ENCODE measurements at places on chromosomes 2 and 18.

- DNase-seq, result no peak
Measured at GRCh38 chr2:45614330-45614729, 3.3 kb upstream of the SRBD1 start.

DNA sequence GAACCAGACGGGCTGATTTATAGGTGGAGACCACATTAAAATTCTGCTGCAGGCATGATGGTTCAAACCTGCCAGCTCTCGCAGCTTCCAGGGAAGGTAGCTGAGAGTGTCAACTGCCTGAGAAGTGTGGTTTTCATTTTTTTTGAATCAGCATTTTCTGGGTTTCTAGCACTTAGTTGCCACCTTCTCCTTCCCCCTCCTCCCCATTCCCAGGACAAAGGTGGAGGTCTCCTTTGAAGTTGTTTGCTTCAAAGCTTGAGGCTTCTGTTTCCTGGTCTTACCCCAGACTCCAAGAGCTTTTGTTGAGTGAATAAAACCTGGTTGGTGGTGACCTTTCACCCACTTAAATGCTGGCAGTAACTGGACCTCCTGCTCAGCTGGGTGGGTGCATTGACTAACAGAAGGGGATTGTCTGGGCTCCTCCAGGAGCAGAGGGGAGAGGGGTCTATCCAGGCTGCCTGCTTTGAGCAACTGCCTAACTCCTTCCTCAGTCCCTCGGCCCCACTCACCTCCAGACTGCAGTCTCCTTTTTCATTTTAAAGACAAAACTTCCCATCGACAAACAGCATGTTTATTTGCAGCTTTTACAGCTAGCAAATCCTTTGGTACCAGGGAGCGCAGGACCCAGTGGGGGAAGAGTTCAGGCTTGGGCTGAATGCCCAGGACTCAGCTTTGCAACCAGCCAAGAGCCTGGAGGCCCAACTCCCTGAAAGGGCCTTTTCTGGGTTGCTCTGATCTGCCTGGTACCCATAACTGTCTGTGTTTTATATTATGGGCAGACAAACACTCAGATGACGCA, 3.5 kb downstream of the RHOB start:
- no peak for DNase-seq

DNA sequence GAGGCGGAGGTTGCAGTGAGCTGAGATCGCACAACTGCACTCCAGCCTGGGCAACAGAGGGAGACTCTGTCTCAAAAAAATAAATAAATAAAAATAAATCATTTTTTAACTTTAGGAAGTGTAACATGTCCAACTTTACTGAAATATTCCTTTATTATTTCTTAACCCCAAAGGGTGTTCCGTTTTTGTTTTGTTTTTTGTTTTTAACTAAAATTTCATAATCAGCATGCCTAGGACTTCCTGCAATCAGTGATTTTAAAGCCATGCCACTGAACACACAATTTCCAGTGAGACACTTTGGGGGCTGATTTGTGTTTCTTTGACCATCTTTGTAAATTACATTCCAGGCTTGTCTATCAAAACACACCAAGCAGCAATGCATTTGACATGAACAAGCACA, 7.1 kb downstream of the CATIP start:
- no peak for DNase-seq

DNA sequence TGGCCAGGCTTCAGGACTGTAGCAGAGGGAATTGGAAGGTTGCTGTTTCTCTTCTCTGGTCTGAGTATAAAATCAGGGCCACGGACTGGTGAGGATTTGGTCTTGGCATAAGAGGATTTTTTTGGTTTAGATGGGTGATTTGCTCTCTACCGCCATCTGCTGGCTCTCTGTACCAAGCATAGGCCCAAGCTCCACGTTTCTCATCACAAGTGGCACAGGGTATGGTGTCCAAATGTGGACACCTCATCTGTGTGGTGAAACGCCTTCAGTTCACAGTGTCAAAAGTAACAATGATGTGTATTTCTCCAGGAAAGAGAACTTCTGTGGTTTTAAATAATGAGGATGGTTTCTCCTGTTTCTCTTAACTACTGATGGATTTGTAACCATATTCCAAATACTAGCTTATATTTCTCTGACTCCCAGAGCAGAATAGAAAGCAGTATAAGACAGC, 115.1 kb downstream of the EML6 start:
- peak; percentile 87 for DNase-seq

DNA sequence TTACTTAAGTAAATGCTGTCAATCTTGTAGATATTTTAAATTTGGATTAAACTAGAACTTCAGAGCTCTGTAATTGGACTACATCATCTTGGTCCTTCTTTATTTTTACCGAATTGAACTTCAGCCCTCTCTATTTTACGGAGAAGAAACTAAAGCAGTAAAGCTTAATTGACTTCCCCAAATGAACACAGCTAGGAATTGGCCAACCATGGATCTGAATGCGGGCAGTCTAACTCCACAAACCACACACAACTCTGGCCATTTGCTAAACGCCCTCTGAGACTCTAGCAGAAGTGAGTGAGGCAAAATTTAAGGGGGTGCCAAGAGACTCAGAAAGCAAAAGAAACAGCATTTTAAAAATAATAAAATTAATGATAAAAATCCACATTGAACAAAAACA, 86.3 kb upstream of the KCTD1 start:
- DNase-seq, result no peak

- DNase-seq, result no peak
Measured at GRCh38 chr2:234989183-234989701, 37.4 kb downstream of the SH3BP4 start.

GRCh38 chr2:206080927-206081326, 5.0 kb downstream of the INO80D start:
- no peak for DNase-seq

DNA sequence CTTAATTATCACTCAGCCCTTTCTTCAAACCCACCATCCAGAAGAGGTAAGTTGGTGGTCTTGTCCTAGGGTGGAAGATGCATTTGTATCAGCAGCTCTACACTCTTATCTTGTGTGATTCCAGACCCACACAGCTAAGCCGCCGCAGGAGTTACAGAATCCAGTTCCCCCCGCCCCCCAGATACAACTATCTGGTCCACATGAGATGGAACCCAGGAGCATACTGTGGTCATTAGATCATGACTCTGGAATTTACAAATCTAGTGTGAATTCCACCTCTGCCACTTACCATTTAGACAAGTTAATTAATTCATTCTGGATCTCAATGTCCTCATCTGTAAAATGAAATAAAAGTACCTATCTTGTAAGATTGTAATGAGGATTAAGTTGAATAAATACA, 486.4 kb downstream of the BCL11A start:
- no peak for DNase-seq

DNA sequence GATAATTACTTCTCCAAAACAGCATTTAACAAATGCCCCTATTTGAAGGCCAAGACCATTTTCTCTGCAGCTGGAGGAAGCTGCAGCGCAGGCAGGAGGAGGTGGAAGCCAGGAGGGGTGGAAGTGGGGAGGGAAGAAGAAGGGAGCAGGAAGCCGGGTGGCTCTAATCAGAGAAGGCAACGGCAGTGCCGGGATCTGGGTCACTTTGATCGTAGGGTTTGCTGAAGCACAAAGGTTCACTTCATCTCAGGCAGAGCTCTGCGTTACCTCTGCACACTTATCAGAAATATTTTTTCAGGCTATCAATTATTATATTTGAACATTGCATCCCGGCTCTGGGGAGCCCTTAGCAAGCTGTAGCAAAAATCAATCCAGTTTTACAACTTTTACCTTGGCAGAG, 315.8 kb upstream of the POU3F3 start:
- DNase-seq, result no peak

DNA sequence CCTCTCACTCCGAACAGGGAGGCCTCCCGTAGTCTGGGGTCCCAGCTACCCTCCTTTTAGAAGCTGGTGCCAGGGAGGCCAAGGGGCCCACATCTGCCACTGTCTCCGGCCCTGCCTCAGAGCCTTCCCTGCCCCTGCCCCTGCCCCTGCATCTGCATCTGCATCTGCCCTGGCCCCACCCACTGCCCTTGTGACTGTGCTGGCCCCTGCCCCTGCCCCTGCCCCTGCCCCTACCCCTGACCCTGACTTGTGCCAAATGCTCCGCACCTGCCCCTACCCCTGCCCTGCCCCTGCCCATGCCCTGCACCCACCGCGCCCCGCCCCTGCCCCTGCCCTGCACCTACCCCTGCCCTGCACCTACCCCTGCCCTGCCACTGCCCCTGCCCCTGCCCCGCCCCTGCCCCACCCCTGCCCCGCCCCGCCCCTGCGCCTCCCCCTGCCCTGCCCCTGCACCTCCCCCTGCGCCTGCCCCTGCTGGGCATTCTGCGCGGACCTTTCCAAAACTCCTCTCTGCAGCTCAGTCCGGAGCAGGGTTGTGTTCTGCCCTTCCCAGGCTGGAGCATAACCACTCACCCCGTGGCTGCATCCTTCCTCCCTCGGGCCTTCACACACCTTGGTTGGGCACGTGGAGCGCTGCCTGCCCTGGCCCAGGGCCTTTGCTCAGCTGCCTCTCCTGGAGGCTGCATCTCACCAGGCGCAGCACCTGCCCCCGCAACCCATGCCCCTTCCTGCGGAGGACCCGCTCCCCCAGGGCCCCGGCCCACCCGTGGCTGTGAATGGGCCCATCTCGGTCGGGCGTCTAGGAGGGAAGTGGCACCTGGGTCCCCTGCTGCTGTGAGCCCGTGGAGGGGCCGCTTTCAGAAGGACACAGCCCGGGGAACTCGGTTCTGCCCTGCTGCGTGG, 5.4 kb downstream of the SNTG2 start:
- DNase-seq, result no peak

DNA sequence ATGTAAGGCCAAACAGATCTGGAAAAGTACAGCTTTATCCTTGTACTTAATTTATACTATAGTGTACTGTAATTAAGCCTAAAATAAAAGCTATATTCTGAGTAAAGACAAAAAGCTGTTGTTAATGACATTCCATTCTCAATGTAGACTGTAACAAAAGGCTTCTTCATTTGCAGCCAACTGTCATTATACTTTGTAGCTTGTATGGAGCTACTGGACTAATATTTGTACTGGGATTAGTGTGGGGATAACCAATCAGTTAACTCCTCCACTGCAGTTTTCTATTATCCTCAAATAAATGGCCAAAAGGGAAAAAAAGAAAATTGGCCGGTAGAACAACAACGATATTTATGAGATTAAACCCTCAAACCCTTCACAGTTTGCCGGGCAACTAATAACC, 66.5 kb downstream of the STK39 start:
- peak; percentile 13 for DNase-seq

GRCh38 chr2:111632661-111633060, 251.3 kb downstream of the ANAPC1 start:
- no peak for DNase-seq

GRCh38 chr2:8645176-8645831, 36.6 kb upstream of the ID2 start:
- DNase-seq, result no peak

DNA sequence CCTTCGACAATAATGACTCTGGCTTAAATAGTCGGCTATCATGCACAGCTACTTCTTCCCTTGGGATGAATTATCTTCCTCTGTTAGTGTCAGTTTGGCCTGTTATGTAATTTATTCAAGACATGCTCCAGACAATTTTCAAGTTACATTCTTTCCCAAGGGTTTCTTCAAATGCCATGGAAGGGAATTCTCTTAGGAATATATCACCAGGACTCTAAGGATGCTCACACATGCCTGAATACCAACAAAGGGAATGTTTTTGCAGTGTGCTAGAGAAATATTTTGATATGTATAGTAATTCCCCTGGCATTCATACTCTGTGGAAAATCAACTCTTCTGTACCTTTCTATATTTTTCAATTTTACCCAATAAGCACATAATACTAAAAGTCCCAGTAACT, 286.0 kb upstream of the KYNU start:
- DNase-seq, result no peak

DNA sequence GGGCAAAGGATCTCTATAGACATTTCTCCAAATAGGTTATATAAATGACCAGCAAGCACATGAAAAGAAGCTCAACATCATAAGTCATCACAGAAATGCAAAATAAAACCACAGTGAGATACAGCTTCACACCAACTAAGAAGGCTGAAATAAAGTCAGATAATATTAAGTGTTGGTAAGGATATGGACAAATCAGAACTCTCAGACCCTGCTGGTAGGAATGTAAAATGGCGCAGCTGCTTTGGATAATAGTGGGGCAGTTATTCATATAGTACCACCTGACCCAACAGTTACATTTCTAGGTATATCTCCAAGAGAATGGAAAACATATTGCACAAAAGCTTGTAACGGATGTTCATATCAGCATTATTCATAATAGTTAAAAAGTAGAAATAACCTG, 14.0 kb downstream of the EPB41L5 start:
- DNase-seq, result no peak

DNA sequence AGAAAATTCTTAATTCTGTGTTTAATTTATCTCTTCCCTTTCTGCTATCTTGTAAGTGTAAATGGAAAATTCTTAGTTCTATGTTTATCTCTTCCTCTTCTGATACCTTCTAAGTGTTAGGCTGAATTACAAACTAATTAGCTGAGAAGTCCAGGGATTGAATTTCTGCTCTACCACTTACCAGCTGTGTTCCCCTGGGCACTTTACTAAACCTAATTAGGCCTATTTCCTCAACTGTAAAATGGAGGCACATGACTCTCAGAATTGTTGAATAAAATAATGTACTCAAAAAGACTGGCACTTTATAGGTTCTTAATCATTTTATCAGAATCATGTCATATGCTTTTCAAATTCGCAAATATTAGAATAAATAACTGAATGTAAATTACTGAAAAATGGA, 146.3 kb downstream of the MAP2 start:
- no peak for DNase-seq

DNA sequence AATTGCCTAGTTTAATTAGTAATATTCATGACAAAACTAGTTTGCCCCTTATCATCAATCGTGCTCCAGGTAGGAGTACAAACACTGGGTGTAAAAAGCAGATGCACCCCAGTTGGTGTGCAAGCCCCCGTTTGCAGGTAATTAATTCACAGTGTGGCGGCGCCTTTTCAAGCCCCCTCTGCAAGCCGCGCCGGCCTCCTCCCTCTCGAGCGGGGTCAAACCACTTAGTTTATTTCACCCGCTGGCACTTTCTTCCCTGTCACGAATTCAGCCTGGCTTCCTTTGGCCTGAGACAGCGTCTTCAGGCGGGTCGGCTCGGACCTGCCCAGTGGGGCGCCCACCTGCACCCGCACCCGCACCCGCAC, 64.7 kb upstream of the MAPRE2 start:
- DNase-seq, result no peak

Measured in NCI-H1694 (cell line).